ENCODE measurements at places on chromosomes 2 and 18.

DNA sequence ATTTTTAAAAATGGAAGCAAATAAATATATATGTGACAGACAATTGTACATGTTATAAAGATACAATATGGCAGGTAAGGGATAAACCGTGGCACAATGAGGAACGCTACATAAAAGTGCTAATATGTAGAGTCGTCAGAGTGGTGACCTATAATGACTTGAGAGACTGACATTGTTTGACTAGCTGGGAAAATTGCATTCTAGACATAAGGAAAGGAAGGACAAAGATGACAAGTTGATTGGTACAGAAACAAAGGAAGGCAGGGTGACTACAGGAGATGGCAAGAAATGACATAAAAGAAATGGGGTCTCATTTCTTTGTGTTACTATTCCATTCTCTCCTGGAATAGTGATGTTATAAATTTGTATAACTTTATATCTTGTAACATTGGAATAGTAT lies 420.4 kb downstream of the DSC3 start:
- no peak for DNase-seq

DNA sequence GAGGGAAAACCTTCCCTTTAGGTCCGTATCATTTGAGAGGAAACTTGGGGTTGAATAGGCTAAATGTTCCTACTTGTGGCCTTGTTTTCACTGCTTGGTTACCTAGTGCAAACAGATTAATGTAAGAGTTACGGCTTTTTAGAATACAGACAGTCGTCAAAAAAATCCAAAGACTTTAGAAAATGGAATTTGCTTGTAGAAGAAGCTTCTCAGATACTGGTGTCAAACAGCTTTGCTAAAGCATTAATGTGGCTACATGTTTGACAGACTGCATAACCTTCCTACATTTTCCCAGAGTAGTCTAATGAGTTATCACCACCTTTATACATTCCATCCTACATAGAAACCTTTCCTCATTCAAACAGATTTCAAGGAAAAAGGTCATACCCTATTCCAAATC lies 114.6 kb downstream of the FMNL2 start:
- no peak for DNase-seq

DNA sequence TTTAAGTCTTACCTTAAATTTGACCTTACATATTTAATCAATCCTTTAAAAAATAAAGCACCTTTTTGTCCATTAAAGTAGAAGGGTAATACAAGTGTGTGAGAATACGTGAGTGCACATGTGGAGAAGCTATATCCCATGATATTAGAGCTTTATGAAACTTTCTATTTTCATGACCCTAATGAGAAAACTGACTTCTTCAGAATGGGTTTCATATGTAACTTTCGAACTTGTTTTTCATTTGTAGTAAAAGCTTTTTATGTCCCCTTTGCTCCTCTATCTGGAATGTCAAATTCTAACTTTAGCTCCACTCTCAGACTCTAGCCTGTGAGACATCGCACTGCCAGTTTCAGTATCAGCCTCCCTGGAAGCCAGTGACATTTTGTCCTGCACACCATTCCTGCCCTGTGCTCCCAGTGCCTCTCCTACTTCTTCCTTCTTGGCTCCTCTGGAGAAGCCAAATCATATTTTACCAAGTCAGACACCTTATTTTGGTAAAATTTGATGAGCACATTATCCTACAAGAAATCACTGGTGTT lies 42.0 kb downstream of the MAPRE2 start:
- peak; percentile 48 for DNase-seq

DNA sequence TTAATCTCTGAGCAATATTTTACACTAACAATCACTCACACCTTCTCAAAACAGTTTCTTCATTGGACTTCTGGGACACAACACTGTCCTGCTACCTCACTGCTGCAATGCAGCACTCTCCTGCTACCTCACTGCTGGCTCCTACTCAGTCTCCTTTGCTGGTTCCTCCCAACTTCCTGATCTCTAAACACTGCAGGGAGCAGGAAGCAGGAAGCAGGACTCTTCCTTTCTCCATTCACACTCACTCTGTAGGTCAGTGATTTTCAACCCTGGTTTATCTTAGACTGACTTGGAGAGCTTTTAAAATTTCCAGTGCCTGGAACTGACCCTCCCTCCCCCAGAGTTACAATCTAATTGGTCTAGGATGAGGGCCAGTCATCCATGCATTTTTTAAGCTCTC lies 243.4 kb upstream of the RBBP8 start:
- DNase-seq: no peak

DNA sequence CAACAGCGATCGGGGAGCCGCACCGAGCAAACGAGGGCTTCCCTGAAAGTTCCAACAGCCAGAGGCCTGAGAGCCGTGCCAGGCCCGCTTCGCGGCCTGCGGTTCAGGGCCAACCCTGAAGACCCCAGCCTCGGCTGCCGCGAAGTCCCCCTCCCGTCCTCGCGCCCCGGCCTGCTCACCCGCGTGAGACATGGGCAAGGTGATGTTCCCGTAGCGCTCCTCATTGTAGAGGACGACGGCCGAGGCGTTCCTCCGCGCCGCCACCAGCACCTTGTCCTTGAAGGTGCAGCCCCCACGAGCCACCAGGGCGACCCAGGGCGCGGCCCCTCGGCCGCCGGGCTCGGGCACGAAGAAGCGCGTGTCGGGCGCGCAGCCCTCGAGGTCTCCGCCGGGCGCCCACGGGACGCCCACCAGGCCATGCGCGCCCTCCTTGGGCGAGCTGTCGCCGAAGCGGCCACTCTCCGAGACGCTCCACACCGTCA lies 510 bp downstream of the RNF149 start:
- no peak for DNase-seq

- DNase-seq: no peak
Observed at GRCh38 chr2:183521911-183522310, 397.7 kb downstream of the NUP35 start.

GRCh38 chr2:102664471-102664909 lies 45.1 kb downstream of the SLC9A2 start:
- no peak for DNase-seq

GRCh38 chr18:48777026-48777743 lies 173.6 kb downstream of the SMAD7 start:
- peak; percentile 62 for DNase-seq

DNA sequence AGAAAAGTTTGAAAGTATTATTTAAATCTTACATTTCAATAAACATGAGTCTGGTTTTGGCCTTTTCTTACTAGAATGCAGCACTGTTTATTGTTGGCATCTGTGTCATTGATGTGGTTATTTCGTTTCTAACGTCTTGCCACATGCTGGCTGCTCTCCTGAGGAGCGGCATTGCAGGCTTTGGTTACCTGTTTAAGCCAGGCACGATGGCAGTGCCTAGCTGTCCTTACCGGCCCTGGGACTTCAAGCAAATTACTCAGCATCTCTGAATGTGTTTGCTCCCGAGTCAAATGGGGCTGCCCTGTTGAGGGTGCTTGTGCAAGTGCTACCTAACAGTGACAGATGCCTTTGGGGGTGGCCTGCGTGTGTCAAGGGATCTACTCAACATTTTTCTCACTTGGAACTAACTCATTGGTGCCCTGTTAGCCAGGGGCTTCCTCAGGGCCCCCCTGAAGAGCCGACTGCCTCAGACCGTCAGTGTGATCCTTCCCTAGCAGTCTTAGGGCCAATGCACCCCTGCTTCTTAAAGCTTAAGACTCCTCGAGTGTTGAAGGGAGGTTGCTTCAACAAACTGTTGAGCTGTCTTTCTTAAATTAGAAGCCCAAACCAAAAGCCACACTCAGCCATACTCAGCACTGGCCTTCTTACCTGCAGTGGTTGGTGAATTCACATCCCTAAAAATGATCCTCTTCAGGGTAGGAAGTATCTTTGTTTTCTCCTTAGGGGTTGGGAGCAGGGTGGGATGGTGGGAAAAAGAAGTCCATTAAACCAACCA lies 151.5 kb downstream of the NCK2 start:
- DNase-seq: no peak

DNA sequence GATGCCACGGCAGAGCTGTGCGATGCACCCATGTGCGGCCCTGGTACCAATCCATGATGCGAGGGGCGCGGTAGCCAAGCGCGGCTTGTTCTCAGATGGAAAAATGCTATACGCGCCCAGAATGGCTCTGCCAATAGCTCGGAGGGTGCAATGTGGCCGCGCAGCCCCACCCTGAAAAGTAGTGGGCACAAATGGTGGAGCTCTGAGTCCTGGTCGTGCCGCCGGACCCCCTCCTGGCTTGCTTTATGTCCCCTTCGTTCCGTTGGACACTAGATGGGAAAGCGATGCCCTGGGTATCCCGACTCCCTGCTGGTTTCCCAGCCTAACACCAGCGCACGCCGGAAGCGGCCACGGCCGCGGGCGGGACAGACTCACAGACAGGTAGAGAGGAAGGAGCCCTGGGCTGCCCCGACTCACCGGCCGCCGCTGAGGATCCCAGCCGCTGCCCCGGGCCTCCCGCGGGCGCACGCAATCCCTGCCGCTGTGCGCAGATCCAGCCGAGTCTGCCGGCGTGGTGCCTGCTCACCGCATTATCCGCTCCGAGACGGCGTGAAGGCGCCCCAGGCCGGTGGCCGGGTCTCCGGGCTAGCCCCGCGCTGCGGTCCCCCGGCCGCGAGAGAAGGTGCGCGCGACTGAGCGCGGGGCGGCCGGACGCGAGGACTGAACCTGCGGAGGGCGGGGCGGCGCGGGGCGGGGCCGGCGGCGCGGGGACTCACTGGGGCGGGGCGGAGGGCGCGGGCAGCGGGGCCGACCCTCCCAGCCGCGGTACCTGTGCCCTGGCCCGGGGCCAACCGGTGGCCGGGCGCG lies at the start of gene CDC42EP3:
CDC42EP3 (minus strand) TSS at position 634 of the 807 bp plus-strand sequence. CDS start 25,055 bp downstream, outside the sequence.
- peak; percentile 83 for DNase-seq

GRCh38 chr2:36478332-36478738 lies 119.6 kb downstream of the FEZ2 start:
- DNase-seq: no peak

DNA sequence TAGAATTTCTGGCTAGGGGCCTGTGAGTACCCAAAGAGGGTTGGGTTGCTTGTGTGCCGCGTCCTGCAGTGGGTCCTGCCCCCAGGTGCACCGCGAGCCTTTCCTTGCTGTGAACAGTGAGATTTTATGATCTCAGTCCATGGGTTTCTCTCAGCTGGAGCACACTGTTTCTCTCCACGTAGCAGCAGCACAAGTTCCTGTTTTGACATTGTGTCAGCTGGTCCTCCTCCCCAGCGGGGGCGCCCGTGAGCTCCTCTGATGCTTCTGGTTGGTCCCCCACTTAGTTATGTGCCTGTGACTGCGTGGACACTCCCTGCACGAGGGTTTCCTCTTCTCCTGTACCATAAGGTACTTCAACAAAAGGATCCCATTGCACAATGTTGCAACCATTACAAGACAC lies 29.8 kb downstream of the TSHZ1 start:
- DNase-seq: no peak

DNA sequence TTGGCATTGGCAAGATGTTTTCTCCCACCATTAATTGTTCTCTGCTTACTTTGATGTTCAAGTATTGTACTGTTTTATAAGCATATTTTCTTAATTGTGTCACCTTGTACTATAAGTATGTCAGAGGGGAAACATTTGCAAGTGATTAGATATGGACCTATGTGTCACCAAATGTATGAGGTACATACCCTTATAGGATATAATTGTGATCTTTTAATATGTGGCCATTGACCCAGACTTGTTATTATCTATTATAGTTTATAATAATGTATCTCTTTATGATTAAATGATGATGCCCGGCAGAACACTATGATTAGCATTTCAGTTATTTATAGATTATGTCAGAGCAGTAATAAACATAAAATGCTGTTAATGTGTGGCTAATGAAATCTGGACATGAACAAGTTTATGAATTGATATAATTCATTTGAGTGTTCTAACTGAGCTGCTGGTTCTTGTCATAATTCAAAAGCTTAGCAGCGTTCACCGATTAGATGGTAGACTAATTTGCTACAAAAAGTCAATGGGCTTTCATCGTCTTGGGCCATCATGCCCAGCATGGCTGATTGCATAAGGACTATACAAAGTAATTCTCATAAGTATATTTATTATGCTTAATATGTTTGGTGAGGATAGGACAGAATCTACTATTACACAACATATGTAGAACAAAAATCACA lies 480.9 kb upstream of the FANCL start:
- no peak for DNase-seq

DNA sequence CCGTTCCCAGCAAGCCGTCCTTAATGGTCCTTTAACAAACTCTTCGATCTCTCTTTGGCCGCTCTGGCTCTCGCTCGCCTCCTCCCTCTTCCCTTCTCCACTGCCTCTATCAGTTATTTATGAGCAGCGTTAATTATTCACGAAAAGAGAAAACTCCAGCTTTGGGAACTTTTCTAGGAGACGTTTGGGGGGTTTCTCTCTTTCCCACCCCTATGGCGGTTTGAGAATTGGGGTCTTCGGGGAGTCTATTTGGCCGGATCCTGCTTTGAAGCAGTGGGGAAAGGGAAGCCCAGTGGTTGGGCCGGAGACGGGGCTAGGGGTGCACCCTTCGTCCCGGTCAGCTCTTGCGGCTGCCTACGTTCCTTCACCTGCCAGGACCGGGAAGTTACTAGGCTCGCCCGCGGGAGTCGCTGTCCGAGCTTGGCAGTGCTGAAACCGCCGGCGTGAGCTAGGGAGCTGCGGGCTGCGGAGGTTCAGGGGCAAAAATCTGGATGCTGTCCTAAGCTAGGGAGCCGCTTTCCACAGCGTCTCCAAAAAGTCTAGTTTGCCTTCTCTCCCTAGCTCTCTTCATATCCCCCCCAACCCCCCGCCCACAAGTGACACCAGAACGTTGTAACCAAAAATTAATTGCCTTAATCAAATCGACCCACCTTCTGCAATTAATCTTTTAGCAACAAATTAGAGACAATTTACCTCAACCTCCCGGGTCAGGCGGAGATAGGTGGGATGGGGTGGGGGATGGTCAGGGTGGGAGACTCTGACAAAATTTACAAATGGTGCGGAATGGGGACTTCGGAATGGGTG lies 8.9 kb upstream of the SKOR2 start:
- peak; percentile 39 for DNase-seq

- no peak for DNase-seq
Observed at GRCh38 chr2:224551693-224552092, 33.5 kb downstream of the CUL3 start.

DNA sequence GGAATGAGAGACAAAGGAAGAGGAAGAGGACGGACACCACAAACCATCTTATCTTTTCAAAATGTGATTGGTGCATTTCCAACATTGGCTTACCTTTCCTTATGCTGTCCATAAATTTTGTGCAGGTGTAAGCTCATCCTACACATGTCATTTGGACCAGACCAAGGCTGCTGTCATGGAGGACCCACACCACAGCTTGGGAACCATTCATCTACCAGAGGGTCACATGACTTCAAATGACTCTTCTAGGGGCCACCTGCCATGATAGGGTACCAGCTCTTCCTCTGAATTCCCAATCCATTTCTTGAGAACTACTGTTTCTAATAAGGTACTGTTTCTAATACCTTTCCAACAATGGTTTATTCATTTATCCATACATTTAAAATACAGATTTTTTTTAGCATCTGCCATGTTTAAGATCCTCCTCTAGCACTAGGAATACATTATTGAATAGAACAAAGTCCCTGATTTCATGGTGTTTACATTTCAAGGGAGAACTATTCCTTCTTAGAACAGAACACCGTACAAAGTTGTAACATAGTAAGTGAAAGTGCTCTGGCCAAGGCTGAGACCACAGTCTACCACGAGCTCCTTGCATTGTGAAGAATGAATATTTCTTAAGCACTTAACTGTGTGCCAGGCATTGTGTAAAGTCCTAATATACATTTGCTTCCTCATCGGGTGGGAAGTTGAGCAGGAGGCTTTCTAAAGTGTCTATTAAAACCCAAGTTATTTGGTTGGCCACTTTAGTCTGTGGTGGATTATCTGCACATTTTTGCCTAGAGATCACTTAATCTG lies 246.1 kb upstream of the FN1 start:
- no peak for DNase-seq
